ENCODE measurements at places on chromosomes 6 and 20.

DNA sequence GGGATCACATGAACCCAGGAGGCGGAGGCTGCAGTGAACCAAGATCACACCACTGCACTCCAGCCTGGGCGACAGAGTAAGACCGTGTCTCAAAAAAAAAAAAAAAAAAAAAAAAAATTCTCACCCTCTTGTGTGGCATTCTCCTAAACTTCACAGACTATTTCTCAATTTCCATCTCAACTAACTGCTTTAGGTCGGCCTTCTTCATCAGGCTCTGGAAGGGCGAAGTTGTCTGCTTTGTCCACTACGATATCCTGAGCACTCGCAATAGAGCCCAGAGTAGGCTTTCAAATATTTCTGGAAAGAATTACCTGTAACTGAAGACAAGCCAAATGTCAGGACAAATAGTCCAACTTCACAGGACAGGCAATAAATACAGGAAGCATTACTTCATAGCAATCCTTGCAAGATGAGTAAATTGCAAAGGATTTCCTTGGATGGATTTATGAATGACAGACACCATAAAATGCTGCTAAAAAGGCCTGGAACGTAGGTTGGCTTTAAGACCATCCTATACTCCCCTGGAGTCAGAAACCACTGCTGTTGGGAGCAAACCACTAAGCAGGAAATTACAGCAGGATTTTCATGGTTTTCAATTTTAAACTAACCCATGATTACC, 116.3 kb upstream of the SLC2A12 start:
- DNase-seq, result no peak

DNA sequence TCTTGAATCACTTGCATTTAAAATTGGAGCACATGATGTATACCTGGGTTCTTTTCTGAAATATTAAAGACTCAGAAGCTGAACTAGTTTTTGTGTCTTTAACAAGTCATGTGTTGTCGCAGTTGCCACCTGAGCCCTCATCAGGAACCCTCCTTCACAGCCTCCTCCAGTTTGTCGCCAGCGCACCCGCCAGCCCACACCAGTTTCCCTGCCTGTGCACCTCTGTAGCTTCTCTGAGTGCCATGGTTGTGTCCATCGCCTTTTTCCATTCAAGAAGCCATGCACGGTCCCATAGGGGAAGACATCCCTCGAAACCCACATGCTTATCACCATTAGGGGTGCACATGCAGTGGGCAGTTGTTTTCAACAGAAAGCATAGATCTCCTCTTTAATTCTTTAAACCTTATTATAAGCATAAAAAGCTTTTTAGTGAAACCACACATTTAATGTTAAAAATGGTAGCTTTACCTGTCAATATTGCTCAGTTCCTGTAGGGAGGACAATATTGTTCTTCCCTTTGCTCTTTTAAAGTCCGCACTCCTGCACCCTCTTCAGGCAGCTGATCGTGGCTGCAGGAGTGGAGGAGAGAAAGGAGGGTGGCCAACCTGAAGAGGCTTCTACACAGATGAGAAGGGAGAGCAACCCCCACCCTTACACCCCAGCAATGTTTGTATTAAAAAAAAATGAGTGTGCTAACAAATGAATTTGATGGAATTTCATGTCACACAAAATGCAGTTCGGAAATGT, 121.9 kb downstream of the CFAP61 start:
- DNase-seq, result no peak

- no peak for DNase-seq
Observed at GRCh38 chr6:29763491-29764289, 40.5 kb downstream of the HLA-F start.

DNA sequence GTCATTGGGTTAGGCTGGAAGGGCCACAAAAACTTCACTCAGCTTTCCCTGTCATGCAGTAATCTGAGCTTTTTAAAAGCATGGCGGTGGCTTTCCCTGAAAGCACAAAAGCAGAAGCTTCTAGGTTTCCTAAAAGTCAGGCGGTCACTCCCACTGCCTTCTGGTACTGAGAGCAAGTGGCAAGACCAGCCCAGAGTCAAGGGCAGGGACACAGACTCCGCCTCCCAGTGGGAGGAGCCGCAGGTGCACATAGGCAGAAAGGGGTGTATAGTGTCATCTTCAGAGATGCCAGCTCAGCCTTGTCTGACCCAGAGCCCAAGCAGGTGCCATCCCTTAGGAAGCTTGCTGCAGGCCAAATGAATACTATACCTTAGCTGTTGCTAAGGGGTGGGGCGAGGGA, 18.0 kb upstream of the PACSIN1 start:
- no peak for DNase-seq

DNA sequence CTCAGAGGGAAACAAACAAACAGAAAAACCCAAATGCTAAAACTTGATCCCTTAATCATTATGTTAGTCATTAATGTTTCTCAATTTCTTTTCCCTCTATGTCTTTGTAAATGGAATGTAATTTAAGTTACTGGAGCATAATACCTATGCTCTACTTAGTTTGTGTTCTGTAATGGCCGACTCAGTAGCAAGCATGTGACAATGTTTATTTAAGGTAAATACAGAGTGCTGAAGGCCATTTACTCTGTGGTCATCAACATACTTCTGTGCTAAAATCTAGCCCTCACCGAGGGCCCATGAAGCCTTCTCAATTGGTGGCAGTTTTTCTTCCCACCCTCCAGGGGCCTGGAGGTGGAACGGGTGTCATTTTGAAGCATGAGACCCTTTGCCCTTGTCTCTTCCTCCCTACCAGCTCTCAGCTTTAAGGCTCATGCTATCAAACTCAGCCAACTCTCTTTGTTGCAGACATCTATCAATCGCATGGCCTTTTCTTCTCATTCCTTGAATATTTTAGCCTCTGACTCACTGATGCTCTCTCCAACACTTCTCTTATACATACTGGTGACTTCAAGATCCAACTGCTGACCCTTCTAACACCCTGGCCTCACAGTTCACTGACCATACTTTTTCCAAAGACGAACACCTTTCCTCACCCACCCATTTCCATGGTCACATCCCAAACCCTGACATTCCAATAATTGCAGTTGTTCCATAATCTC, 48.2 kb downstream of the STX7 start:
- DNase-seq, result no peak

GRCh38 chr6:134714113-134714512, 235.8 kb downstream of the ALDH8A1 start:
- DNase-seq, result no peak

DNA sequence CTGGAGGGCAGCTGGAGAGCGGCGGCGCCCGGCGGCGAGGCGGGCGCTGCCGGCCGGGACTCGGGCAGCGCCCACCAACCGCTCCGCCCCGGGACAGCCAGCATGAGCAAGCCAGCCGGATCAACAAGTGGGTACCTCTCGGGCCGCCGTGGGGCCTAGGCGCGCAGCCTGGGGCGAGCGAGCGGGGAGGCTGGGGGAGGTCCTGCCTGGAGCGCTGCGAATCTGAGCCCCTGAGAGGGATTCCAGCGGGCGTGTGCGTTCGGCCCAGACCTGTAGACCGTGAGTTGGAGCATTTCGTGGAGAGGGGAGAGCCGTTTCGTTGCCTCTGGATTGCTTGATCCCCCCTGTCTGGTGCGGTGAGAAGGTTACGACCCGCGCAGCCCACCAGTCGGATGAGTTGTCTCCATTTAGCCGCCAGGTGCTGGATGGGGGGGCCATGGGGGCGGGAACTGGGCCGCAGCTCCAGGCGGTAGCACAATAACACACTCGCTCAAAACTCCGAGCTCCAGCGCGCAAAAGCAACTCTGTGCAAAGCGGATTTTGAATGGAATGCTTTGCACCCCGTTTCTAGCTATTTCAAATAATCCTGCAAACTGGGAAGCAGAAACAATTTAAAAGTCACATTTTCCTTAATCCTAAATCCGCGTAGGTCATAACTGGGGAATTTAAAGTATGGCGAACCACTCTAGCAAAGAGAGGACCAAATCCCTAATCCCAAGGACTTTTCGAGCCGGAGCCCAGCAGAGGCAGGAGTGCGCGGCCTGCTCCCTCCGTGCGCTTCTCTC, 1.0 kb downstream of the NR2E1 start:
- DNase-seq, result no peak

GRCh38 chr6:44563397-44563796, 175.9 kb downstream of the CDC5L start:
- DNase-seq, result no peak

DNA sequence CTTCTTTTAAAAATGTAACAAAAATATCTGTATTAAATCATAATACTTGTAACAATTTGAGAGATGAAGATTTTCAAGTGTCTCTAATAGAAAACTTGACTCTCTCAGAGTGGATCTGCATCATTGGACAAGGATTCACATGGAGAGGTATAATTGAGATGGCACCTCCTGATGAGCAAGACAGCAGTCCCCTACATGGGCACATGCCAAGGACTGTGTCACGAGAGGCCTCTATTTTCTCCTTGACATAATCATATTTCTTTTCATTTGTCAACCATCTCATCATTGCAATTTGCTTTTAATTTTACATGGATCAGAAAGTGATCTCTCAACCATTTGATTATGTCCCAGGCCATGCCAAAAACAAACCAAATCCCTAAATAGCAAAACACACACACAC, 206.8 kb upstream of the THEMIS start:
- no peak for DNase-seq

DNA sequence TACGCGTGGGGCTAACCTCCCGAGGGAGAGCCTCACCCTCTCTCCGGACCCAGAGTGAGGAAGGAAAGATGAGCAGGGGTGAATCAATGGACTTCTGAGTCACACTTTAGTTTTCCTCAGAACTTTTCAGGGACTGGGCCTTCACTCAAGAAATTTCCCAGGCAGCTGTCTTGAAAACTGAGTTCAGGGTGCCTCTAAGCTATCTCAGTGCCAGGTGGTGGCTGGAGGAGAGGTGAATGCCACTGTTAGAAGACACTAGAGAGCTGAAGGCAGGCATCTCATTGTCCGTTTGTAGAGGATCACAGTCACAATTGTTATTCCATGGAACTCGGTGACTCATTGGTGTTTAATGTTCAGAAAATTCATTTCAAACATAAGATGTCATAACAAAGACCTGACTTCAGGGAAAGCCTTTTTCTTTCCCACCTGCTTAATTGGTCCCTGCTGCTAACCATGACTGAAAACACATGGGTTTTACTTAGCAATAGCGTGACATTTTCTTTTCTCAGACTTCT, 5.3 kb upstream of the SERPINB6 start:
- DNase-seq, result no peak
